CD4-positive, alpha-beta T cell treated with Interleukin-1 beta for 1 hour (primary cell): ENCODE measurements at places on chromosomes 3 and 15.

- DNase-seq = peak; percentile 83
Measured at GRCh38 chr15:43776101-43776717, 557 bp downstream of the ELL3 start.

DNA sequence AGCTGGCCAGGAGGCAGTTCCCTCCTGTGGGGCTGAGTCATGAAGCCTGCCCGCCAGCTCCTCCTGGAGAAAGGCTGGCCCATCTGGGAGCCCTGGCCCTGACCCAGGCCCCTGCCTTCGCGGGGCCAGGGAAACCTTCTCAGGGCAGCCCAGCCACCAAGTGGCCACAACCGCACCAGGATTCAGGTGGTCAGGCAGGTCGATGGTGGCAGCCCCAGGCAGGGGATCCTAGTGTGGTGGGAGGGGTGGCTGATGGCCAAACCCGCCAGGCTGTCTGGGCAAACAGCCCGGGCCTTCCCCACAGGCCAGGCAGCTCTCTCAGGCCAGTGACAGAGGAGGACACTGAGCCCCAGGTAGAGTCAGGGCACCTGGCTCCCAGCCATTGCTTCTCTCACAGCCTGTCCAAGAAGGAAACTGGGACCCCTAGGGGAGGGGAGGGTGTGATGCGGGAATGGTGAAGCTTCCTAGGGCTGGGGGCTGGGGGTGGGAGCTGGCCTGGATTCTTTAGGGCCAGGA lies 1.2 kb downstream of the TWF2 start:
- DNase-seq = no peak

GRCh38 chr15:39736412-39737195 lies 46.0 kb downstream of the FSIP1 start:
- DNase-seq = no peak

- DNase-seq = no peak
Measured at GRCh38 chr15:28273873-28274610, 47.9 kb downstream of the HERC2 start.

DNA sequence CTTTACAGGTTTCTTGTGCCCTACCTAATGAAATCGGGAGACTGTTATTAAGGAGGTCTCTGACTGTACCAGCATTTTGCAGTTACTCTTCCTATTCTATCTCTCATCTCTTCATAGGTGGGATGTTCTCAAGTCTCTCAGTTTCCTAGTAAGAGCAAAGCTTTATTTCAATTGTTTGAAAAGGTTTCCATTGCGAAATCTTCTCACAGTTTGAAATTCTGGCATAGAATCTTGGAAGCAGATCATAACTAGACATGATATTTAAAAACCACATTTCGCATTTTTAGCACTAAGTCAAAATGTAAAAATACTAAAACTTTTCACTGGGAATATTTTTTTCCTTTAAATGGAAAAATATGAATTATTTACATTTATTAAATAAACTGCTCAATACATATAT lies 1311.4 kb downstream of the ROBO2 start:
- DNase-seq = no peak

DNA sequence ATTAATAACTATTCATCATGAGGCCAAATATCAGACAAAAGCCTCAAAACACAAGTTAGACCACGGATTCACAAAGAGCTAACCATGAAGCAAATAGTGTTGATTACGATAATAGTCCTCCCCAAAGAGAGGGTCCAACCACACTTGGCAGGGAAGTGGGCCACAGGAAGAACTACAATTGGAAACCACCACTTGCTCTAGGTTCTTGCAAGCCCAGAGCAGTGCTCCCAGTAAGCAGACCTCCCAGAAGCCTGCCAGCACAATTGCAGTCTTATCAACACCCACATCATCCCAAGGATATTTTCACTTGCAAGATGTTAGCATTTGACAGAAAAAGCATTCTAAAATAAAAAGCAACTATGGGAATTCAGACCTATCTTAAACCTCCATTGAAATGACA lies 11.3 kb downstream of the SETD2 start:
- no peak for DNase-seq

DNA sequence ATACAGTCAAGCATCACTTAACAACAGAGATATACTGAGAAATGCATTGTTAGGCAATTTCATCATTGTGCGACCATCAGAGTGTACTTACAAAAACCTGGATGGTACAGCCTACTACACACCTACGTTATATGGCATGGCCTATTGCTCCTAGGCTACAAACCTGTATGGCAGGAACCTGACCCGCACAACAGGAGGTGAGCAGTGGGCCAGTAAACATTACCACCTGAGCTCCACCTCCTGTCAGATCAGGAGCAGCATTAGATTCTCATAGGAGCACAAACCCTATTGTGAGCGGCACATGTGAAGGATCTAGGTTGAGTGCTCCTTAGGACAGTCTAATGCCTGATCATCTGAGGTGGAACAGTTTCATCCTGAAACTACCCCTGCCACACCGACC lies 89.7 kb downstream of the SCAPER start:
- no peak for DNase-seq

- no peak for DNase-seq
Measured at GRCh38 chr3:37825744-37826400, 35.8 kb upstream of the CTDSPL start.

- no peak for DNase-seq
Measured at GRCh38 chr15:25345943-25346342, 92.9 kb downstream of the UBE3A start.

GRCh38 chr3:79052054-79052681 lies 715.6 kb downstream of the ROBO1 start:
- DNase-seq = no peak

- no peak for DNase-seq
Measured at GRCh38 chr3:131020122-131020693, 6.4 kb downstream of the ASTE1 start.

- no peak for DNase-seq
Measured at GRCh38 chr3:42734263-42734860, 31.8 kb upstream of the HHATL start.

DNA sequence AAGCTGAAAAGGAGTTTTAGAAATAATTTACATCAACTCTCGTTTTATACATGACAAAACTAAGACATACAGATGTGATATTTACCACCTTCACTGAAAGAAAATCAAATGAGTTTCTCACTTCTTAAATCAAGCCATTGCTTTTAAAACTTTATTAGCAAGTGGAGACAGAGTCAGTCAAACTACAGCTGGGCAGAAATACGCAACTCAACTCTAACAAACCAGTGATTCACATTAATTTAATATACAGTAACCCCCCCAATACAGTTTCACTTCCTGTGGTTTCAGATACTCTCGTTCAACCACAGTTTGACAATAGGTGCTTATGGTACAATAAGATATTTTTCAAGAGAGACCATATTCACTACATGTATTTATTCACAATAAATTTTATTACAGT lies 477.1 kb downstream of the MAGI1 start:
- no peak for DNase-seq

DNA sequence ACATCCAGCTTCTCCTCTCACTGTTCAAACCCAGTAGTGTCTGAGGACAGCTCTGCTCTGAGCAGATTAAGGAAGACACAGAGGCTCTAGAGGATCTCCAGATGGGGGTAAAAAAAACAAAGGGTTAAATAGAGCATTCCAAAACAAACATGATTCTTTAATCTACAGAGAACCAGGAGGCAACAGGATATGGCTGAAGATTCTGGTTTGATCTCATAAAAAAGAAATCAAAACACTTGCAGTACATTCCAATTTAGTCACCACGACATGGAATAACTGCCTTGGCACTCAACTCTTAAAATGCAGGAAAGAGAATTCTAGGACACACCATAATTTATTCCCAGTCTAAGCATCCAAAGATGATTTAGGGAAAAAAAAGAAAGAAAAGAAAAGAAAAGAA lies 32.0 kb downstream of the TM4SF4 start:
- DNase-seq = no peak

DNA sequence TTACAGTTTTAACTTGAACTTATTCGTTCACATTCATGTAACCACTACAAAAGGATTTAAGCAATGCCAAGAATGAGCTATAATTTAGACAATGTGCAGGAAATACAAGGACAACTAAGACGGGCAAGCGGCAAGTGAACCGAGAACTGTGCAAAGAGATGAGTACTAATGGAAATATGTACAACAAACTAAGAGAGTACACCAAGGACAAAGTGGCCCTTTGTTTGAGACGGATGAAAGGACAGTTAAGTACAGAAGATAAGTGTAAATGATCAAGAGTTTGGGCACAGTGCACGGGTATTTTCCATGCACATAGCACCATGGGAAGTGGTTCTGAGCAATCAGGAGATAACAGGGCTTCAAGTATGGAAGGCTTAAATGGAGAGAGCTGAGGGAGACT lies 281.7 kb downstream of the ROBO2 start:
- no peak for DNase-seq

- no peak for DNase-seq
Measured at GRCh38 chr3:184240384-184241140, 8.2 kb downstream of the ALG3 start.

- peak; percentile 32 for DNase-seq
Measured at GRCh38 chr3:5205165-5205941, 17.8 kb downstream of the EDEM1 start.

GRCh38 chr15:57890351-57890750 lies 175.2 kb downstream of the ALDH1A2 start:
- DNase-seq = no peak

- no peak for DNase-seq
Measured at GRCh38 chr3:76039431-76039830, 254.1 kb upstream of the ZNF717 start.

GRCh38 chr3:4139462-4140140 lies 163.6 kb upstream of the SETMAR start:
- DNase-seq = no peak

DNA sequence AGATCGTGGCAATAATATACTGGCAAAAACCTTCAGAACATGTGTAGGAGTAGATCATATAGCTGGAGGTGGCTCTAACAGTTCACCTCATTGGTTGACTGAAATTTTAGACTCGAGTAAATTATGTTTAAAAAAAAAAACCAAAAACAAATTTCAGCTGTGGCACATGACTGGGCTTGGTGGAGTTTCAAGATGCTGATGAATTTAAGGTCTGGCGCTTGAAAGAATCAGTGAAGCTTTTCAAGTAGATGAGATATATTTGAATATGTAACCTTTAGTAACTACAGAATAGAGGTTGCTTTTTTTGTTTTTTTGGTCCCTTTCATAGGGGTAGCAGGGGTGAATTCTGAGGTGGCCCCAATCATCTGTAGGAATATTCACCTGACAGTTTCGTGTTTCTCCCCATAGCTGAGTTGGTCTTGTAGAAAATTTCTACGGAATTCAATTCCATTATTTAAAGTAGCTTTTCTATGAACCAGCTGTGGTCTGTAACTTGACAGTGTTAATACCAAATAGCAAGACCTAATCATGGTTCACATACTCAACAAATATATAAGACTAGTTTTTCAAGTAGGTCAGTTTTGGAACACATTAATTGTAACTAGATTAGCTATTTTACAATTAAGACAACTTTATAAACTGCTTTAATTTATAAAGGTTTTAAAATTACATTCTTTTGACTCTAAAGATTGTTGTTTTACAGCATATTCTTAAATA lies 65.6 kb downstream of the MAP4 start:
- DNase-seq = no peak

- no peak for DNase-seq
Measured at GRCh38 chr3:48650723-48651122, 12.0 kb downstream of the CELSR3 start.

- no peak for DNase-seq
Measured at GRCh38 chr15:61654002-61654740, 406.1 kb downstream of the VPS13C start.

GRCh38 chr3:161042023-161042501 lies 63.1 kb downstream of the B3GALNT1 start:
- DNase-seq = no peak

DNA sequence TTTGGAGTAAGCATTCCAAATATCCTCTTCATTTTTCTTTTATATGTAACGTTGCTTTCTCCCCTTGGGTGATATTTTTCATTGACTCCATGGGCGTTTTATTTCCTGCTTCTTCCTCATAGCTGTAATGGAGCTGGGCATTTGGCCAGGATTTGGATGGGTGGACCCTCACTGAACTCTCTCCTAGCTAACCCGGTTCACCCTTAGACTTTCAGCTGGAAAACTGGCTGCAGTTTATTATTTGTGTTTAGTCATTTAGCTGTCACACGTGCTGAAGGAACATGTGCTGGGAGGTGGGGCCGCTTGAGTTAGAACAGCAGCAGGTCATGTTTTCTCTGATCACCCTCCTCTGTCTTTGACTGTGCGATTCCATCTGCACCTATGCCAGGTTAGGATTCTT lies 407.6 kb downstream of the ZIC1 start:
- DNase-seq = no peak

GRCh38 chr3:133301194-133301593 lies 98.7 kb upstream of the BFSP2 start:
- no peak for DNase-seq

DNA sequence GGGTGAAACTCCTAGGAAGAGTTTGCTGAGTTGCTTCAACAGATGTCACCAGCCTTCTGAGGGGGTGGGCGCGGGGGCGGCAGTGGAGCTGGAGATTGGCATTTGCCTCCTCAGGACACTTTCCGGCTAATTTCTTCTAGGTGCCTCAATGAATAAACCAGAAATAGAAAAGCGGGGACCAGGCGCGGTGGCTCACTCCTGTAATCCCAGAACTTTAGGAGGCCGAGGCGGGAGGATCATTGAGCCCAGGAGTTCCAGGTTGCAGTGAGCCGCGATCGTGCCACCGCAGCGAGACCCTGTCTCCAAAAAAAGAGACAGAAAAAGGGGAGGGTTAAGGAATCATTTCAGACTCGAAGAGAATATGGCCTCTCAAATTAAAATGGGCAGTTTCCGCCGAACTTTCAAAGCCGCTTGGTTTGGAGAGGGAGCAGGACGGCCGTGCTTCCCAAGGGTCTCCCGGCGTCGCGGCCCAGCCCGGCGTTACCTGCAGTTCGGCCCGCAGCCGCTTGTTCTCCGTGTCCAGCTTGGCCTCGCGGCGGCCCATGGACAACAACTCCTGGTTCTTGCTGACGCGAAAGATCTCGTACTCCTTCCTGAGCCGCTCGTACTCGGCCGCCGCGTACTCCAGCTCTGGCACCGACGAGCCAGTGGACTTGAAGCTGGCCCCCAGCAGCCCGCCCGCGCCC lies 587 bp downstream of the NPHP3 start:
- DNase-seq = no peak

GRCh38 chr3:188656196-188656982 lies 502.4 kb downstream of the LPP start:
- no peak for DNase-seq

DNA sequence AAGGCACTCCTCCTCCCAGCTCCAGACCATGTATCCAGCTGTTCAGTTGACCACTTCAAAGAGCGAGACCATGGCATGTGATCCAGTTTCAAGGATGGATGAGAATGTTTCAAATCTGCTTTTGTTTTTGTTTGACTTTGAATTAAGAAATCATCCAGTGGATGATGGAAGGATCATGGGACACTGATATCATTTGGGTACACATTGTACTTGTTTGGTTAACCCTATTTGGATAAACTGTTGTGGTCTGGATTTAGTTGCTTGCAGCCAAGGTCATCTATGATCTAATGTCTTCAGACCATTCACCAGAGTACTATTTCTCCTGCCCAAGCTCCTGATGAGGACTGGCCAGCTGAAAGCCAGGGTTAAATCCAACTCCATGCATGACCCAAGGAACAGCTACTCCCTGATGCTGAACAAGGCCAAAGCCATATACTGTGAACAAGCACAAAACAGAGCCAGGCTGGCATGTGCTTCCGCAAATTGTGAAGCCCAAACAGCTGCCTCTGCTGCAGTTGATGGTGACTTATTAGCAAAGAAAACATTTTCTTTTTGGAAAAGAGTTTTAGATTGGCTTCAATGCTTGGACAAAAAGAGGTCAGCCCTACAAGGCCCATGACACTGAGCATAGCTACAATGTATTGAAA lies 5.2 kb upstream of the ADAMTS17 start:
- no peak for DNase-seq
